ENCODE measurements at places on chromosomes 2 and 18.

DNA sequence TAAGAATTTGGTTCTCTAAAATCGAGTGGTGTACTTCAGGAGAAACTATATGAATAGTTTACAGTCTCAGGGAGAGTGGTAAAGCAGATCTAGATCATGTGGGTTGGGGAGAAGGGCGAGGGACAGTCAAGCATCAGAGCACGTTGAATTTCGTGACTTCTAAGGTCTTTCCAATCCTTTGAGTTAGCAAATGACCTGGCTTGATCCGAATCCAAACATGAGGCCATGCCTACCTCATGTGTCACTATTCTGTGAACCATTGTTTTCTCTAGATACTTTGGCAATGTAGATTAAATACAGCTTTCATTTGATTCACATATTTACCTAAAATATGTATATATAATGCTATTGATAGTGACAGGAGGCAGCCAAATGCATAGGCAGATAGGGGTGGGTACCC is 674.9 kb downstream of the NYAP2 start:
- DNase-seq, result no peak

DNA sequence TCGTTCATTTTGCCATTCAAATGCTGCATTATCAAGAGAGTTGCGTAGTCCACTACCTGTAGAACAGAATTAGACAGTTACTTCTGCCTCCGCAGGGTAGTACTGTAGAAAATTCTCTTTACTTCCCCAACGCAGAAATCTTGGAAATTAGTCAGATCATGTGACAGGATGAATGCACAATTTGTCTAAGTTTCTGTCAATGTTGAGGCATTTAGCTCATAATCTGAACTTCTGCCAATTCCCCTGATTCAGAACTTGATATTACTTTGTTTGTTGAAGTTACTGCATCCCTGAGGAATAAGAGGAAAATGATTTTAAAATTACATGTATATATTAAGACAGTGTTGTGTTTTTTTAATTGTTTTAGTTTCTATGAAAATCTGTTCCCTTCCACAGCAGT is 83.4 kb downstream of the TTC27 start:
- peak; percentile 51 for DNase-seq

DNA sequence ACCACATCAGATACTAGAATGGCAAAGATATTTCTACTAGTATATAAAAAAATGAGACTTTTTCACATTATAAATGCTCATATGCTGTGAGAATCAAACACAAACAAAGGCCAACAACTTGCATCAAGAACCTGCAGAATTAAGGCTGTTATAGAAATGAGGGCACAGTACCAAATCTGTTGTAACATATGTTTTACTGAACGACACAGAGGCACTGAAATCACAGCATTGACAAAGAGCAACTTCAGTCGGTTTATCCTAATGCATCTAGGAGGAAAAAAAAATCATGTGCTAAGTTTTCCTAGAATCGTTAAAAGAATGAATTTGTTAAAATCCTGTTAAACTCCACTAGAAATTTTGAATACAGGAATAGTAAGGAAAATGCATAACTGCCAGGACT is 617.4 kb upstream of the NETO1 start:
- no peak for DNase-seq

- no peak for DNase-seq
Observed at GRCh38 chr18:45838302-45839070, 13.0 kb downstream of the SIGLEC15 start.
